ENCODE measurements at places on chromosomes 5 and 9. TPM values are rescaled to one million over a fixed set of nuclear protein-coding genes. Genes with fewer than 3 reads are reported as not detected.

GRCh38 chr5:14339468-14339867 is 196.3 kb downstream of the TRIO start:
- H3K36me3 ChIP-seq: peaks cover 62% of the 10 kb centered on the region
- H3K4me3 ChIP-seq: no peak overlapping the region
- H3K27ac ChIP-seq: no peak overlapping the region
- H3K27me3 ChIP-seq: no peaks in the 10 kb centered on the region
- DNase-seq: no peak
- peaks cover 9% of the 10 kb centered on the region for H3K4me1 ChIP-seq

DNA sequence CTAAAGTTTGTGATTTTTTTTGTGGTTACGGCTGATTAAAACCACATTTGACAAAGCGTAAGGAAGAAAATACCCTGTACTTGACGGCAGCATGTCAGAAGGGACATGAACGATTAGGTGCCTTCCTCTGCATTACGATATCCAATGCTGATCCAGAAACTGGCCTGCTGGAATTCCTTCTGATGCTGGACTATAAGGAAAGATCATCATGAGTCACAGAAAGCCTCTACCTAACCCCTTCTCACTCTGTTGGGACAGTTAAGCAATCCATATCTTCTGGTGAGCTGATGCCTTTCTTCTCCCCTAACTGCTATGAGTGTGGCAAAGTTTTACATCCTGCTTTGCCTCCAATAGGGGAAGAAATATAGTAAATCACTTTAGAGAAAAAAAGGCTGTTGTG is 78.4 kb upstream of the PAPPA start:
- no peak for DNase-seq
- no peak overlapping the region for H3K4me3 ChIP-seq
- no peak overlapping the region for H3K27ac ChIP-seq
- H3K27me3 ChIP-seq: no peaks in the 10 kb centered on the region
- no peaks in the 10 kb centered on the region for H3K36me3 ChIP-seq

The SLC6A19 gene
- polyA plus RNA-seq: 295 TPM

- H3K4me1 ChIP-seq: peaks cover 3% of the 10 kb centered on the region
- peak; percentile 79 for DNase-seq
- H3K27me3 ChIP-seq: no peaks in the 10 kb centered on the region
- no peak overlapping the region for H3K27ac ChIP-seq
- H3K4me3 ChIP-seq: no peak overlapping the region
- no peaks in the 10 kb centered on the region for H3K36me3 ChIP-seq
Observed at GRCh38 chr9:91515074-91515687, 91.5 kb upstream of the NFIL3 start.

The SHISAL2B gene
- 0.06 TPM for polyA plus RNA-seq

DNA sequence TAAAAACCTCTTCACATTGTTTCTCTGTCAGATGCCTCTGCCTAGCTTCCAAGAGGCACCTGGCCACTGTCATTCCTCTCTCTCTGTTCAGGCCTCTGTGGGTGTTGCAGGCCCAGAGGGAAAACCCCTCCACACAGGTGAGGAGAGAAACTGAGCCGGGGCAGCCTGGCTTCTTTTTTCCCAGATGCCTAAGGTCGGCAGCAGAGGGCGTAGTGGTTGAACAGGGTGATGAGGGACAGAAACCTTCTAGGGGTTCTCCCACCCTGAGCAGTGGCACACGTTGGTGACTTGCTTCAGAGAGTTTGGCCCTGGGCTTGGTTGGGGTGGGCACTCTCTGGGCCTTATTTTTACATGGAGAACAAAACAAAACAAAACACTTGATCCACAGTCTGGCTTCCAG is 12.2 kb downstream of the IL9 start:
- no peak overlapping the region for H3K4me3 ChIP-seq
- no peaks in the 10 kb centered on the region for H3K36me3 ChIP-seq
- H3K27me3 ChIP-seq: peaks cover 31% of the 10 kb centered on the region
- H3K27ac ChIP-seq: no peak overlapping the region
- no peak for DNase-seq

GRCh38 chr5:138455232-138455930 is 9.9 kb upstream of the EGR1 start:
- no peak for DNase-seq
- H3K4me1 ChIP-seq: peaks cover 20% of the 10 kb centered on the region
- peaks cover 21% of the 10 kb centered on the region for H3K27me3 ChIP-seq
- H3K36me3 ChIP-seq: no peaks in the 10 kb centered on the region

DNA sequence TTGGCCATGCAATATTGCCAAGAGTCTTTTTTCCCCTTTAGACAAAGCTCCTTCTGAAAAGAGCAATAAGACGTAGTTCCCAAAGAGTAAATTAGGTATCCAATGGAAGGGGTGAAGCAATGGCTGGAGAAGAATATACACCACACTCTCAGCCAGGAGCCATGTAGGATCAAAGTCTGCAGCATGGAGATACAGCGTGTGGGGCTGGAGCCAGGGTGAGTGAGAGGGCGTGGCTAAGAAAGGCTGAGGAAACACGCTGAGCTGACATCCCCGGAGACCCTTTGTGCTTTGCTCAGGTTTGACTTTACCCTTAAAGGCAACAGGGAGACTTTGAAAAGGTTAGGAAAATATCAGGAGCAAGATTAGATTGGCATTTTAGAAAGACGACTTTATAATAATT is 87.1 kb upstream of the ELL2 start:
- no peaks in the 10 kb centered on the region for H3K27me3 ChIP-seq
- peak overlapping the region; percentile 36 for H3K27ac ChIP-seq
- peaks cover 11% of the 10 kb centered on the region for H3K4me1 ChIP-seq
- no peak overlapping the region for H3K4me3 ChIP-seq

- no peak overlapping the region for H3K27ac ChIP-seq
- H3K4me1 ChIP-seq: no peaks in the 10 kb centered on the region
- peaks cover 19% of the 10 kb centered on the region for H3K36me3 ChIP-seq
- no peaks in the 10 kb centered on the region for H3K27me3 ChIP-seq
- H3K4me3 ChIP-seq: no peak overlapping the region
- no peak for DNase-seq
Observed at GRCh38 chr9:132319421-132320110, 35.2 kb downstream of the SETX start.

The INSL6 gene
- polyA plus RNA-seq: 0.51 TPM

DNA sequence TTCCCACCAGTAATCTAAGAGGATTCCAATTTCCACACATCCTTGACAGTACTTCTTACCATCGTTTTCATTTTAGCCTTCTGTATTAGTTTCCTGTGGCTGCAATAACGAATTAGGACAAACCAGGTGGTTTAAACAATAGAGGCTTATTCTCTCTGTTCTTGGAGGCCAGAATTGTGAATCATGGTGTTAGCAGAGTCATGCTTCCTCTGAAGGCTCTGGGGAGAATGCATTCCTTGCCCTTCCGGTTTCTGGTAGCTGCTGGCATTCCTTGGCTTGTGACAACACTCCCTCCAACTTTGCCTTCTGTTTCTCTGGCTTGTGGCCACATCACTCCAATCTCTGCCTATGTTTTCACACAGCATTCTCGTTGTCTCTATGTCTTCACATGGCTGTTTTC is 23.5 kb downstream of the RIGI start:
- no peak for DNase-seq
- H3K27ac ChIP-seq: no peak overlapping the region
- H3K4me1 ChIP-seq: no peaks in the 10 kb centered on the region

DNA sequence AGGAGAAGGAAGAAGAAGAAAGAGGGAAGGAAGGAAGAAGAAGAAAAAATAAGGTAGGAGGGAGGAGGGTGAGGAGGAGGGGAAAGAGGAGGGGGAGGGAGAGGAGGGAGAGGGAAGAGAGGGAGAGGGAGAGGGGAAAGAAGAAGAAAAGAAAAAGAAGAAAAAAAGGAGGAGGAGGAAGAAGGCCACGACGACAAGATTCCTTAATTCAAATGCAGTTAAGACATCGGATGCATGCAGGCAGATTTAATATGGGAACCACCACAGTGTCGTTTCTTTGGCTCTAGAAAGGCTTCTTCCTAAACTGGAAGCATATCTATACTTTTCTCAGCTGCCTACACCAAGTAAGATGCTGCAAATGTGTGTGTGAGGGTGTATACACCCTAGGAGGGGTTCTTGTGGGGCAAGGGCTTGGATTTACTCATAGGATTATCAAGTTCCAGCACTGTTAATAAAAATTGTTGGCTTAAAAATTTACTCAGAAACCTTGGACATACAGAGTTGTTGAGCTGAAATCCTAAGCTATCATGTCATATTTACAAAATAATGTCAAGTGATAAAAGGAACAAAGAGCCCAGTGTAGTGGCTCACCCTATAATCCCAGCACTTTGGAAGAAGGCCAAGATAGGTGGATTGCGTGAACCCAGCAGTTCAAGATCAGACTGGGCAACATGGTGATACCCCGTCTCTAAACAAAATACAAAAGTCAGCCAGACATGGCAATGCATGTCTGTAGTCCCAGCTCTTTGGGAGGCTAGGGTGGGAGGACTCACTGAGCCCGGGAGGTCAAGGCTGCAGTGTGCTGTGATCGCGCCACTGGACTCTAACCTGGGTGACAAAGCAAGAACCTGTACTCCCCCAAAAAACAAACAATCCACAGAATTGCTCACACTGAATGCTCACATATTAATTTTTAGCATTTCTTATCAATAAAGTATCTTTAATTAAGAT is 108.5 kb downstream of the UBAP2 start:
- no peaks in the 10 kb centered on the region for H3K4me1 ChIP-seq
- H3K36me3 ChIP-seq: peaks cover 50% of the 10 kb centered on the region
- H3K4me3 ChIP-seq: no peak overlapping the region
- H3K27ac ChIP-seq: peak overlapping the region; percentile 73
- H3K27me3 ChIP-seq: no peaks in the 10 kb centered on the region

GRCh38 chr5:82827651-82828050 is 249.5 kb downstream of the TMEM167A start:
- DNase-seq: no peak
- no peak overlapping the region for H3K4me3 ChIP-seq
- H3K27ac ChIP-seq: no peak overlapping the region
- no peaks in the 10 kb centered on the region for H3K4me1 ChIP-seq
- H3K36me3 ChIP-seq: no peaks in the 10 kb centered on the region

- no peak for DNase-seq
- H3K27ac ChIP-seq: no peak overlapping the region
- H3K27me3 ChIP-seq: no peaks in the 10 kb centered on the region
- no peak overlapping the region for H3K4me3 ChIP-seq
- H3K36me3 ChIP-seq: peaks cover 10% of the 10 kb centered on the region
Observed at GRCh38 chr5:35161652-35162273, 68.5 kb downstream of the PRLR start.

The CCNI2 gene
- polyA plus RNA-seq: 10.1 TPM

The LCN1 gene
- 0.09 TPM for polyA plus RNA-seq

GRCh38 chr9:124493794-124494479 is 13.3 kb downstream of the NR5A1 start:
- peaks cover 66% of the 10 kb centered on the region for H3K27me3 ChIP-seq
- no peak overlapping the region for H3K27ac ChIP-seq
- no peak for DNase-seq
- no peaks in the 10 kb centered on the region for H3K4me1 ChIP-seq
- H3K36me3 ChIP-seq: no peaks in the 10 kb centered on the region

The GAPT gene
- polyA plus RNA-seq: 0.57 TPM

DNA sequence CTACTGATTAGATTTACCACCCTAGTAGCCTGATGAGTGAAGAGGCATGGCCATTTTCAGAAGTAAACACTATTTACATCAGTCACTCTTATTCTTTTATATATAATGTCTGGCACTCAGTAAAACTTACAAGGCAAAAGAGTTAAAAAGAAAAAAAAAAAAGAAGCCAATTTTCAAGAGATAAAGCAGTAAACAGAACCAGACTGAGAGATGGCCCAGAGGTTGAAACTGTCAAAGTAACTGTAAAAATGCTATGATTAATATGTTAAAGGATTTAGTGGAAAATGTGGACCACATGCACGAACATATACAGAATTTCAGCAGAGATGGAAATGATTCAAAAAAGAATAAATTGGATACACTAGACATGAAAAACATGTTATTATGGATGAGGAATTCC is 6.4 kb upstream of the GPR150 start:
- no peaks in the 10 kb centered on the region for H3K4me1 ChIP-seq
- no peaks in the 10 kb centered on the region for H3K36me3 ChIP-seq
- no peak overlapping the region for H3K4me3 ChIP-seq
- H3K27ac ChIP-seq: no peak overlapping the region
- DNase-seq: no peak
- no peaks in the 10 kb centered on the region for H3K27me3 ChIP-seq

The ANGPTL2 gene
- 15.5 TPM for polyA plus RNA-seq
